ENCODE measurements at places on chromosomes 4 and X. TPM values are rescaled to one million over a fixed set of nuclear protein-coding genes. Genes with fewer than 3 reads are reported as not detected.

Gene CXCL6
- total RNA-seq: not detected

GRCh38 chr4:184014301-184014700 lies 109.2 kb downstream of the STOX2 start:
- no peaks in the 10 kb centered on the region for H3K27me3 ChIP-seq
- H3K4me1 ChIP-seq: peaks cover 7% of the 10 kb centered on the region
- H3K36me3 ChIP-seq: no peaks in the 10 kb centered on the region

GRCh38 chr4:100778431-100778830 lies 260.6 kb upstream of the EMCN start:
- H3K4me3 ChIP-seq: no peak overlapping the region
- no peak overlapping the region for H3K27ac ChIP-seq
- H3K4me1 ChIP-seq: no peaks in the 10 kb centered on the region

GRCh38 chr4:1285790-1286553 lies 3.7 kb upstream of the MAEA start:
- H3K36me3 ChIP-seq: peaks cover 4% of the 10 kb centered on the region
- H3K27ac ChIP-seq: no peak overlapping the region
- no peaks in the 10 kb centered on the region for H3K27me3 ChIP-seq
- no peak overlapping the region for H3K4me3 ChIP-seq
- DNase-seq: peak; percentile 37
- H3K4me1 ChIP-seq: peaks cover 10% of the 10 kb centered on the region

DNA sequence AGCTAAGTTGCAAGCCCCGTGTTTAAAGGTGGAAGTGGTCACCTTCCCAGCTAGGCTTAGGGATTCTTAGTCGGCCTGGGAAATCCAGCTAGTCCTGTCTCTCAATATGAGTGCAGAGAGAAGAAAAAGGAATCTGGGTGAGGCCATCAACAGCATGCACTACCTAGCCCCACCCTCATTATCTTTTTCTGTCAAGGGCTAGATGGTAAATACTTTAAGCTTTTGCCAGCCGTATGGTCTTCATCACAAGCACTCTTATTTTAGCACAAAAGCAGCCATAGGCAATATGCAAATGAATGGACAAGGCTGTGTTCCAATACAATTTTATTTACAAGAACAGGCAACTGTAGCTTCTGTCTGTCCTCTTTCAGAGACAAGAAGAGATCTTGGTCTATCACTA lies 282.9 kb downstream of the ZNF674 start:
- no peak overlapping the region for H3K27ac ChIP-seq
- H3K27me3 ChIP-seq: peaks cover 2% of the 10 kb centered on the region
- H3K4me3 ChIP-seq: no peak overlapping the region
- peaks cover 1% of the 10 kb centered on the region for H3K4me1 ChIP-seq
- no peaks in the 10 kb centered on the region for H3K36me3 ChIP-seq
- no peak for DNase-seq

DNA sequence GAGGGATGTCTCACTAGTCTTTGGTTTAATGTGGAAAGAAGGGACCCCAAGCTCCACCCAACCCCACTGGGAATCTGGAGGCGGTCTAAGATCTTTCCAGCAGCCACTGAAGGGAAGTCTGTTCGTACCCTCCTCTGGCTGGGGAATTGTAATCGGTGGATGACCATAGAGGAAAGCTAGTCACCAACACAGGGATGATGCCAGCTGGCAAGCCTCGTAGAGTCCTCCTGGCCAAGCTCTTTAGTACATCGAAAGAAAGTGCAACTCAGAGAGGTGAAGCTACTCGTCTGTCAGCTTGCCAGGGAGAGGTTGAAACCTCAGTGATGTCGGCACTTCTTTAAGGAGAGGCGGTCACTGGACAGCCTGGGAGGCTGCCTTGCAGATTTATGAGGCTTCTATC lies 58.7 kb downstream of the MAMLD1 start:
- H3K27me3 ChIP-seq: no peaks in the 10 kb centered on the region
- H3K27ac ChIP-seq: no peak overlapping the region
- H3K4me1 ChIP-seq: no peaks in the 10 kb centered on the region
- peaks cover 4% of the 10 kb centered on the region for H3K36me3 ChIP-seq
- H3K4me3 ChIP-seq: no peak overlapping the region

DNA sequence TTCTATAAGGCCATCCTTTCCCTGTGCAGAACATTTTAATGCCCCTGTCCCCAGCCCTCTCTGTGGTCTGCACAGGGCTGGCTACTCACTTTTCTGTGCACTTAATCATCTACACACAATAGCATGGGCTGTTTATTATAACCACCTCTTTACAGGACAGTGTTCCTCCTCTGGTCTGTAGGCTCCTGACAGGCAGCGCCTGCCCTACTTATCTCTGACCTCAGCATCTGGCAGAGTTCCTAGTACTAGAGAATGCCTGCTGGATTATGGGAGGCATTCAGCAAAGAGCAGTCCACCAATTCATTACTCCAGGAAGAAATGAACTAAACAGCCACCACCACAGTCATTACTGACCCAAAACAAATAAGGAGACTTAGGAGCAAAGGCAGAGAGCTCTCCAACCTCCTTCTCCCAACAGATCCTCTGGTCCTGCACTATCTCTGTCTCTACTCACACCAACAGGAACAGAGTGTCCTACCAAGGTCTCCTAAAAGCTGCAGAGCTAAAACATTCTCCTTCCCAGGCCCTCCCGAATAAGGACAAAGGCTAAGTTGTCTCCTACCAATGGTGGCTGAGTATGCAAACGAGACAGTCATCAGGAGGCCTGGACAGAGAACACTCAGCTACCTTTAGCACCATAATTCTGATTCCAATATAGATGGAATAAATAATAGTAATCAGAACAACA lies 279.2 kb downstream of the QDPR start:
- DNase-seq: no peak
- H3K36me3 ChIP-seq: no peaks in the 10 kb centered on the region
- no peak overlapping the region for H3K4me3 ChIP-seq
- H3K27me3 ChIP-seq: no peaks in the 10 kb centered on the region
- no peaks in the 10 kb centered on the region for H3K4me1 ChIP-seq

All from activated T-helper 2 cell treated with anti-CD3 and anti-CD28 coated beads, Interferon-gamma antibody, Interleukin-2, Interleukin-4, amounts not matched to agents 10 μg/mL and 5 μg/mL and 100 μg/mL, durations not matched to agents 14 hours and 24 hours and 36 hours (primary cell).